ENCODE measurements at places on chromosomes 16 and 17. TPM values are rescaled to one million over a fixed set of nuclear protein-coding genes. Genes with fewer than 3 reads are reported as not detected.

GRCh38 chr17:66952681-66953629 lies 11.6 kb upstream of the CACNG4 start:
- DNase-seq, result no peak
- peaks cover 6% of the 10 kb centered on the region for H3K4me1 ChIP-seq
- no peak overlapping the region for H3K27ac ChIP-seq
- H3K27me3 ChIP-seq, result no peaks in the 10 kb centered on the region

DNA sequence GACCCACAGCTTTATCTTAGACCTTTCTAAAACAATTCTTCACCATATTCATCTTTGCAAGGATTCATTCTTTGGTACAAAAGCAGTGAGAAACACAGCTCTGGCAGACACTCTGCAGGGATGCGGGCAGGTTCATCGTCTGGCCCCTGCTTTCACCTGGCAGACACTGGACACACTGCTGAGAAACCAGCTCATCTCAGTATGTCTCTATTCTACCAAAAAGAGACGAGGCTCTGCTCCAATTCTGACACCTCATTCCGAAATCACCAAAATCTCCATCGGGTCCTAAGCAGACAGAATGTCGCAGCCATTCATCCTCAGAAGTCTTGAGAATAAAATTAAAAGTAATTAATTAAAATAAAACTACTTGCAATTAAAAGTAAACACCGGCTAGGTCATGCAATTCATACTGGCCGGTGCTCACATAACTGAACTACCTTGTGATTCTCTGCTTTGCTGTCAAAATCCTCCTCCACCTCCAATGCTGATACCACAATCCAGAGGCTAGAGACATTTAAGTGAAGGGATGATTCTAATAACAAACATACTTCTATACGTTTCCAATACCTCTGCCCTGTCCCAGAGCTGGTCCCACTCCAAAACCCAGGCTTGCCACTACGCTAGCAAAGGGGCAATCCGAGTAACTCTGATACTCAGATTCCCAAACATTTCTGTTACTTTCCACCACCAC lies 1.3 kb downstream of the RNF157 start:
- DNase-seq, result no peak
- H3K36me3 ChIP-seq, result no peaks in the 10 kb centered on the region
- peaks cover 59% of the 10 kb centered on the region for H3K27me3 ChIP-seq
- H3K4me1 ChIP-seq, result peaks cover 7% of the 10 kb centered on the region

GRCh38 chr16:30889721-30890120 lies 4.2 kb downstream of the BCL7C start:
- H3K27me3 ChIP-seq, result peaks cover 6% of the 10 kb centered on the region
- H3K36me3 ChIP-seq, result no peaks in the 10 kb centered on the region
- DNase-seq, result no peak
- H3K4me3 ChIP-seq, result no peak overlapping the region
- H3K4me1 ChIP-seq, result peaks cover 7% of the 10 kb centered on the region

GRCh38 chr17:77321649-77322513 lies 181.1 kb downstream of the SEC14L1 start:
- no peak overlapping the region for H3K4me3 ChIP-seq

DNA sequence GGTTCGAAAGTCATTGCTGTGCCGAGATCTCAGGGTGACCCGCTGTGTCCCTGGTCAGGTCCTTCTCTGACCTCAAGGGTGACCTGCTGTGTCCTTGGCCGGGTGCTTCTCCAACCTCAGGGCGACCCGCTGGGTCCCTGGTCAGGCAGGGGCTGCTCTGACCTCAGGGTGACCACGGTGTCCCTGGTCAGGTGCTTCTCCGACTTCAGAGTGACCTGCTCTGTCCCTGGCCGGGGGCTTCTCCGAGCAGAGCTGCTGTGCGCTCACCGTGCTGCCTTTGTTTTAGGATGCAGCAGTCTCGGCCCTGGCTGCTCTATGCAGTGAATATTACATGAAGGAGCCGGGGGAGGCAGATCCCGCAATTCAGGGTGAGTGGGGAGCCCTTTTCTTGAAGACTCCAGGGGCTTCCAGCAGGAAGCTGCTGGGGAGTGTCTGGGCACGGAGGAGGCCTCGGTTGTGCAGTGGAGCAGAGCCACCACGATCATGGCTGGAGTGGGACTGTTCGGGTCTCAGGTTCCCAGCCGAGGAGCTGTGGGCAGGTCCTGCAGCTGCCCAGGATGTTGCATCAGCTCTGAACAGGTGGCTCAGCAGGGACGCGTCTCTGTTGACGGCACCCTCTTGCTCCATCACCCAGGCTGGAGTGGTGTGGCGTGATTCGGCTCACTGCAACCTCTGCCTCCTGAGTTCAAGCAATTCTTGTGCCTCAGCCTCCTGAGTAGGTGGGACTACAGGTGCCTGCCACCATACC lies 83.7 kb upstream of the ZNF750 start:
- no peak overlapping the region for H3K4me3 ChIP-seq
- H3K36me3 ChIP-seq, result no peaks in the 10 kb centered on the region
- no peak overlapping the region for H3K27ac ChIP-seq
- no peaks in the 10 kb centered on the region for H3K27me3 ChIP-seq
- no peaks in the 10 kb centered on the region for H3K4me1 ChIP-seq

- no peak overlapping the region for H3K4me3 ChIP-seq
- H3K27me3 ChIP-seq, result peaks cover 11% of the 10 kb centered on the region
- DNase-seq, result no peak
- no peaks in the 10 kb centered on the region for H3K36me3 ChIP-seq
- peaks cover 23% of the 10 kb centered on the region for H3K4me1 ChIP-seq
Measured at GRCh38 chr16:17369421-17370222, 101.1 kb downstream of the XYLT1 start.

GRCh38 chr16:566475-567372 lies at the start of gene NHLRC4:
Gene NHLRC4 (plus strand): TSS chr16:567005. CDS start chr16:568048, 1,043 bp downstream.
- peaks cover 13% of the 10 kb centered on the region for H3K4me1 ChIP-seq
- no peak within 1 kb of the TSS for H3K4me3 ChIP-seq
- no peaks in the 10 kb centered on the region for H3K36me3 ChIP-seq
- peaks cover 24% of the 10 kb centered on the region for H3K27me3 ChIP-seq

- no peaks in the 10 kb centered on the region for H3K27me3 ChIP-seq
- H3K4me1 ChIP-seq, result peaks cover 19% of the 10 kb centered on the region
- no peak overlapping the region for H3K4me3 ChIP-seq
Measured at GRCh38 chr17:55416470-55417052, 5.1 kb downstream of the MMD start.

GRCh38 chr17:81040791-81041337 lies 5.9 kb downstream of the BAIAP2 start:
- DNase-seq, result peak; percentile 52
- no peak overlapping the region for H3K4me3 ChIP-seq
- peaks cover 22% of the 10 kb centered on the region for H3K4me1 ChIP-seq

GRCh38 chr16:29877266-29877961 lies 14.4 kb upstream of the CDIPT start:
- no peak overlapping the region for H3K27ac ChIP-seq
- peaks cover 3% of the 10 kb centered on the region for H3K4me1 ChIP-seq
- no peaks in the 10 kb centered on the region for H3K36me3 ChIP-seq
- H3K27me3 ChIP-seq, result peaks cover 20% of the 10 kb centered on the region
- peak; percentile 97 for DNase-seq

GRCh38 chr16:73091174-73091573 lies 43.2 kb upstream of the ZFHX3 start:
- no peak overlapping the region for H3K4me3 ChIP-seq
- H3K27me3 ChIP-seq, result no peaks in the 10 kb centered on the region
- H3K4me1 ChIP-seq, result no peaks in the 10 kb centered on the region
- no peak overlapping the region for H3K27ac ChIP-seq

DNA sequence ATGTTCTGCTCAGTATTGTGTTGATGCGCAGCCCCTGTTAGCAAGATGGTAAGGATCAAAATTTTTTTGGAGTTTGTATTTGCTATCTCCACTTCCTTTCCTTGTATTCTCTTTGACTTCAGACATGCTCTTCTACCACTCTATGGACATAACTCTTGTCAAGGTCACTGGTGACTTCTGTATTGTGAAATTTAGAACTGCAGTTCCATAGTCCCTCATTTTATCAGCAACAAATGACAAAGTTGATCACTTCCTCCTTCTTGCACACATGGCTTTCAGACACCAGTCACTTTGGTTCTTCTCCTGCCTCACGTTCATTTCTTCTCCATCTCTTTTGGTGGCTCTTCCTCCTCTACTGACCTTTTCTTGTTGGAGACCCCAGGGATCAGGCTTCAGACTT lies 21.1 kb downstream of the COX11 start:
- H3K36me3 ChIP-seq, result peaks cover 10% of the 10 kb centered on the region
- H3K27ac ChIP-seq, result no peak overlapping the region
- no peak overlapping the region for H3K4me3 ChIP-seq

- no peaks in the 10 kb centered on the region for H3K36me3 ChIP-seq
- H3K27ac ChIP-seq, result no peak overlapping the region
- no peak overlapping the region for H3K4me3 ChIP-seq
- no peak for DNase-seq
- no peaks in the 10 kb centered on the region for H3K4me1 ChIP-seq
Measured at GRCh38 chr17:73934696-73935095, 268.8 kb upstream of the RPL38 start.

DNA sequence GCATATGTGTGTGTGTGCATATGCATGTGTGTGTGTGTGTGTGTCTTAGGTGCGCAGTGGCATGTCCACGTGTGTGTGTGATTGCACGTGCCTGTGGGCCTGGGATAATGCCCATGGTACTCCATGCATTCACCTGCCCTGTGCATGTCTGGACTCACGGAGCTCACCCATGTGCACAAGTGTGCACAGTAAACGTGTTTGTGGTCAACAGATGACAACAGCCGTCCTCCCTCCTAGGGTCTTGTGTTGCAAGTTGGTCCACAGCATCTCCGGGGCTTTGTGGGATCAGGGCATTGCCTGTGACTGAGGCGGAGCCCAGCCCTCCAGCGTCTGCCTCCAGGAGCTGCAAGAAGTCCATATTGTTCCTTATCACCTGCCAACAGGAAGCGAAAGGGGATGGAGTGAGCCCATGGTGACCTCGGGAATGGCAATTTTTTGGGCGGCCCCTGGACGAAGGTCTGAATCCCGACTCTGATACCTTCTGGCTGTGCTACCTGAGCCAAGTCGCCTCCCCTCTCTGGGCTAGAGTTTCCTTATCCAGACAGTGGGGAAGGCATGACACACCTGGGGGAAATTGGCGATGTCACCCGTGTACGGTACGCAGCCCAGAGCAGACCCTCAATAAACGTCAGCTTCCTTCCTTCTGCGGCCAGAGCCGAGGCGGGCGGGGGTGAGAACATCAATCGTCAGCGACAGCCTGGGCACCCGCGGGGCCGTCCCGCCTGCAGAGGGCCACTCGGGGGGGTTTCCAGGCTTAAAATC lies 47.6 kb downstream of the IL21R start:
- no peak overlapping the region for H3K27ac ChIP-seq
- no peak overlapping the region for H3K4me3 ChIP-seq
- H3K36me3 ChIP-seq, result no peaks in the 10 kb centered on the region
- no peak for DNase-seq
- no peaks in the 10 kb centered on the region for H3K27me3 ChIP-seq

DNA sequence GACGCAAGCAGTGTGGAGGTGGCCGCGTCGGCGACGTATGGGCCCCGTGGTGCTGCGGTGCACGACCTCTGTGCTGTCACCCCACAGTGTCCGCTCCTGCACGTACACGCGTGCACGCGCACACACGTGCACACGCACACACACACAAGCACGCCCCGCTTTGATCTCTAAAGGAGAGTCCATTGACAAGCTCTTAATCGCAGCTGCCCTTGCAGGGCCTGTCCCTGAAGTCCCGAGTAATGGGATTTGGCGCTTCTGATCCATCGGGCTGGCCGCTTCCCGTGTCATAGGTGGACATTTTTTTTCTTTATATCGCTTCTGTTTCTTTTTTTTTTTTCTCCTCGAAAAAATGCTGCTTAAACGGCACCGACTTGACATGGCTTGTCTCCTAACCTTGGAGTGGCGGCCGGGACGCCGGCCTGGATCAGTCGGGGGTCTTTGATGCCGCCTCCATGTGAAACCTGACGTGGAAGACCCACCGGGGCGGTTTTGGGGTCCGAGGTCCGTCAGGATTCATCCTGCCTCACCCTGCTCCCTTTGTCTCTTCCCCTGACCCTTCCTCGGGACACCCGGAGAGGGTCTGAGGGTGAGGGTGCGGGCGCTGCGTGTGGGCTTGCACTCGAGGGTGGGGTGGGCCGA lies 8.3 kb upstream of the AXIN1 start:
- DNase-seq, result no peak
- H3K27ac ChIP-seq, result no peak overlapping the region
- no peaks in the 10 kb centered on the region for H3K36me3 ChIP-seq
- H3K4me3 ChIP-seq, result no peak overlapping the region
- no peaks in the 10 kb centered on the region for H3K4me1 ChIP-seq

DNA sequence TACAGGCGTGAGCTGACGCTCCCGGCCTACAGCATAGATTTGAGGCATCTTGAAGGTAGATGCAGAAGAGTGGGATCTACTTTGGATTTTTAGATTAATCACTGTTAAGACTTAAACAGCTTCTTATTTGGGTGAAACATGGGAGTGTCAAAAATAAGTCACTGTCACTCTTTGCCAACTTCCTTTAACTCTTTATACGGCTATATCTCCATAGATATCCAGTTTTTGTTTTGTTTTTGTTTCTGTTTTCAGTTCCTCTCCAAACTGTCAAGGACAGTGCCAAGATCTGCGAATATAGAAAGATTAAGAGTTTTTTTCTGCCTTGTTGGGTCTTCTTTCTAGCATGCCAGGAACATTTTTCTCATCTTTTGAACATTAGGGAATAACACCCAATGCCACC lies 706.1 kb downstream of the WWOX start:
- H3K27ac ChIP-seq, result no peak overlapping the region
- H3K4me3 ChIP-seq, result no peak overlapping the region
- DNase-seq, result no peak
- peaks cover 10% of the 10 kb centered on the region for H3K4me1 ChIP-seq
- no peaks in the 10 kb centered on the region for H3K27me3 ChIP-seq

The STX1B gene
- 7.3 TPM for total RNA-seq

The ABAT gene
- total RNA-seq, result 7.9 TPM

The FOXL1 gene
- total RNA-seq, result 0.07 TPM

The SLC16A13 gene
- total RNA-seq, result 1.4 TPM

The PRRT2 gene
- total RNA-seq, result 71.4 TPM

The CCL5 gene
- not detected for total RNA-seq
